Uterus (tissue), 4 donors: ENCODE measurements at places on chromosomes 3 and 15. TPM values are rescaled to one million over a fixed set of nuclear protein-coding genes. Genes with fewer than 3 reads are reported as not detected.
A peak's percentile ranks its signal among the peaks of the same experiment; 100 is the strongest.

GAP43 gene
- not detected for total RNA-seq

DUOXA2 gene
- not detected for total RNA-seq

DNA sequence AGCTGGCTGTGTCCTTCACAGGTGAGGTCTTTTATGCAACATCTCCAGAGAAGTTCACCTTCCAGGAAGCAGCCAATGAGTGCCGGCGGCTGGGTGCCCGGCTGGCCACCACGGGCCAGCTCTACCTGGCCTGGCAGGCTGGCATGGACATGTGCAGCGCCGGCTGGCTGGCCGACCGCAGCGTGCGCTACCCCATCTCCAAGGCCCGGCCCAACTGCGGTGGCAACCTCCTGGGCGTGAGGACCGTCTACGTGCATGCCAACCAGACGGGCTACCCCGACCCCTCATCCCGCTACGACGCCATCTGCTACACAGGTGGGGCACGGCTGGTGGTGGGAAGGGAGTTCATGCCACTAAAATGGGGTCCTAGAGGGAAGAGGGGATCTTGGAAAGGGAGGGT, 40.1 kb downstream of the ACAN start:
- no peak for DNase-seq

DNA sequence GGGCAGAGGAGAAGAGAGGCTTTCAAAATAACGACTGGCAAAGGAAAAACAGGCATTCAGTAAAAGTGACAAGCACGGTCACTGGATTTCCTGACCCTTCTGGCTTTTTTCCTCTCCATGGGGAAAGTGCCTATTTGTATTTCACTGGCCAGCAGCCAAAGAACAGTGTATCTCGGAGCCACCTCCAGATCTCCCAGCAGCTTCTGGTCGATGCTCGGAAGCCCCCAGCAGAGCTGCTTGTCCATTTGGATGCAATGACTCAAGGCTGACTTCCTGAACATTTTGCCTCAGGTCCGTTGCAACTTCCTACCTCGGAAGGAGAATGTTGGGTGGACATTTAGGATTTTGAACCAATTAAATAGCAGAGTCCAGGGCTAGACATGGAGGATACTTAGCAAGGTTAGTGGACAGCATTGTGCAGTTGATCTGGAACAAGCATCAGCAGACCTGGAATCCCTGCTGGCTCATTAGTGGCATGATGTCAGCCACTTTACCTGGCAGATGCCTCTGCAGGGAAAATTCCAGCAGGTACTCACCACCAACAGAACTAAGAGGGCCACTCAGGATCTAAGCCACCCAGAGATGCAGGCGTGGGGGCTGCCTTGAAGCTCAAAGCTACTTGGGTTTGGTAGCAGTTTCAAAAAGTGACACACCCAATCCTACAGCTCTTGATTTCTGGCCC, 1.1 kb downstream of the FAM107A start:
- peak; percentile 47 for DNase-seq

DNA sequence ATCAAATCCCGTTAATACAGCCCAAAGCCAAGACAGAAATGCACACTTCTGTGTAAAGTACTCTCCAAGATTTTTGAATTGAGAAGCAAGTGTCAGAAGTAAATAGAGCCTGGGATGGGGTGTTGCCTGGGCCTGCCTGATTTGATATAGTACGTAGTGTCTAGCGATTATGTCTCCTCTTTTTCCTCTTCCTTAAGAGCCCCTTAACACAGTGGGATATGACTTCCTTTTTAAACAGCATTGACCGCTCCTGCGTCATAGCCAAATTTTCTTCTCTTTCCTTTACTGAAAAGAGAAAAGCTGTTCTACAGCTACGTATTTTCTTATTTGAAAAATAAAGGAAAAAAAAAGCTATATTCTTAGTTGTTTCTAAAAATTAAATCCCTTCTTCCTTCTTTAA, 97.7 kb downstream of the PLCL2 start:
- no peak for DNase-seq

- no peak for DNase-seq
These were observed 434.2 kb upstream of the CCDC54 start for GRCh38 chr3:106943071-106943470.

DNA sequence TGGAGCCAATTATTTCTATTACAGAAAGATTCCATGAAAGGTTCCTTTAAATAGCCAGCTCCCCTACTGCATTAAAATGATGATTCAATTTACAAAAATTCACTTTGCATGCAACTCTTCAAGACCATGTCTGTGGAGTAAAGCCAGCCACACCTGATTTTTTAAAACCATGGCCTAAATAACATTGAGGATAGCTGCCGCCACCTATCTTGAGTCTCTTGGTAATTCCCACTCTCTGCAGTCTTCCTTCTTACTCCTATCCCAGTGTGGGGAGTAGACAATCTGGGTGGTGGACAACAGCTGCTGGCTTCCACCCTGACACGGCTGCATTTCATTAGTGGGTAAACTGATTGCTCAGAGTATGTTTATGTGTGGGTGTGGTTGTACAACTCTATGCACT, 10.7 kb downstream of the LRTM1 start:
- no peak for DNase-seq
